ENCODE measurements at places on chromosomes 1 and 21.

DNA sequence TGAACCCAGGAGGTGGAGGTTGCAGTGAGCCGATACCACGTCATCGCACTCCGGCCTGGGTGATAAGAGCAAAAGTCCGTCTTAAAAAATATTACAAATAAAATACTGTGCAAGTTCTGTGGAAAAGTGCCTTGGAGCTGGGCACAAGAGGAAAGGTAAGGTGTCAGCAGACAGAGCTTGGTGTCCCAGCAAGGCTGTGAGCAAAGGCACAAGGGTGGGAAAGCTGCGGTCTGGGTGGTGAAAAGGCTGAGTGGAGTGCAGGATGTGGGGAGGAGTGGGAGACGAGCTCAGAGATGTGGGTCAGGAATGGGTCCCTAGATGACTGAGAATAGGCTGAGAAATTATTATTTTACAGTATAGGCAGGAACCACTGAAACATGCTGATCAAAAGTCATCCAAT is 150.6 kb downstream of the RHOU start:
- no peaks in the 10 kb centered on the region for H3K27me3 ChIP-seq
- H3K36me3 ChIP-seq = no peaks in the 10 kb centered on the region
- H3K4me3 ChIP-seq = no peak overlapping the region
- H3K4me1 ChIP-seq = no peaks in the 10 kb centered on the region

- H3K36me3 ChIP-seq = no peaks in the 10 kb centered on the region
- H3K4me3 ChIP-seq = no peak overlapping the region
- no peak overlapping the region for H3K27ac ChIP-seq
- H3K27me3 ChIP-seq = no peaks in the 10 kb centered on the region
Measured at GRCh38 chr1:7050751-7051665, 265.8 kb downstream of the CAMTA1 start.

DNA sequence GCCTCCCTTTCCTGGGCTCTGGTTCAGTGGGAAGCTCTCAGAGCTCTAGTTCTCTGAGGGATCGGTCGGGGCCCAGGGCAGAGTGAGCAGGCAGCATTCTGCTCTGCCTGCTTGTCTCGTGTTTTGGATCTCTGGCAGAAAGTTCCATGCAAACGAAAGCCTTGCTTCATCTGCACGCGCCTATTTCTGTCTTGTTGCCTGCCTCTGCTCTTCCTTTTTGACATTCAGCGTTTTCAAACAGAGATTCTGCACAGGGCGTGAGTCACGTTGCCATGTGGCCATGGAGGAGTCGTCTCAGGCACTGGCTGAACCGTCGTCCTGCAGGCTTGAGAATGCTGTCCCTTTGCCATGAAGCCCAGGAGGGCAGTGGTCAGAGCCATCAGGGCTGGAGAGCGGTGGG is 20.3 kb downstream of the AJAP1 start:
- no peak overlapping the region for H3K4me3 ChIP-seq
- H3K27me3 ChIP-seq = no peaks in the 10 kb centered on the region
- H3K4me1 ChIP-seq = no peaks in the 10 kb centered on the region
- H3K27ac ChIP-seq = no peak overlapping the region

- no peak for DNase-seq
- H3K27ac ChIP-seq = no peak overlapping the region
- H3K4me1 ChIP-seq = peaks cover 9% of the 10 kb centered on the region
Measured at GRCh38 chr1:109783436-109783835, 19.7 kb upstream of the EPS8L3 start.

DNA sequence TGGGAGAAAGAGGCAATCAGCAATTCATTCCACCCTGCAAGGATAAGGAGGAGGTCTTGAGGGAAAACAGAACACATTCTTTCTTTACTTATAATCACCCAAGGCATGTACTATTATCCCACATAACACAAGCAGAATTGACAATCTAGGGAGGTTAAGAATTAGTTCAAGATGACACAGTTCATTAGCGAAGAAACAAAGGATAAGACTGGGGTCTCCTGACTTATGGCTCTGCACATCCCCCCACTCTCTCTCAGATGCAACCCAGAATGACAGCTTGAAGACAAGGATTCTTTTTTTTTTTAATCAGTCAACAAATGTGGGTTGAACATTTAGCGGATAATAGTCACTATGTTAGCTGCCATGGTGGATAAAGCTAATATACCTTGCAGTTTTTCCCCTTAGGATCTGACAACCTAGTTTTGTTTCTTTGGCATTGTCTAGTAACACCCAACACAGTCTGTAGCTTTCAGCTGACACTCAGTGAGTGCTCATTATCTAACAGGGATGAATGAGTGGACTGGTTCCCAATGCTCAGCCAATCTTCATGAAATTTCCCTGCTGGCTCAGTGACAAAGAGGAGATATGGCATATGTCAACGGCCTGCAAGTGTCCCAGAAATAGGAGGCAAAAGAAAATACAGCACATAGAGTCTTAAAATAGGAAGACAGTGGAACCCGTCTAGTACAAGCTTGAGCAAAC is 35.1 kb downstream of the RXRG start:
- no peaks in the 10 kb centered on the region for H3K27me3 ChIP-seq
- H3K4me1 ChIP-seq = no peaks in the 10 kb centered on the region
- no peaks in the 10 kb centered on the region for H3K36me3 ChIP-seq
- no peak overlapping the region for H3K4me3 ChIP-seq
